Vein endothelial cell (primary cell): ENCODE measurements at places on chromosomes 13 and 19. TPM values are rescaled to one million over a fixed set of nuclear protein-coding genes. Genes with fewer than 3 reads are reported as not detected.

DOCK9 gene
- total RNA-seq: 385 and 477 TPM in 2 replicates

GPALPP1 gene
- total RNA-seq: 26.1 and 31.6 TPM in 2 replicates

ZNF222 gene
- 4.3 and 5.9 TPM in 2 replicates for total RNA-seq

ITGBL1 gene
- 7.0 and 9.1 TPM in 2 replicates for total RNA-seq

FARP1 gene
- 25.1 and 28.7 TPM in 2 replicates for total RNA-seq

KIR3DL1 gene
- total RNA-seq: not detected in 2 replicates

FLT3LG gene
- 1.7 and 3.3 TPM in 2 replicates for total RNA-seq

SIGLEC8 gene
- not detected in 2 replicates for total RNA-seq

POGLUT2 gene
- 14.7 and 15.7 TPM in 2 replicates for total RNA-seq
